ENCODE measurements at places on chromosomes 16 and 17.

- no peak for DNase-seq
Measured at GRCh38 chr17:31792007-31792585, 66.9 kb downstream of the COPRS start.

GRCh38 chr16:82146957-82147356, 23.1 kb downstream of the MPHOSPH6 start:
- no peak for DNase-seq

- no peak for DNase-seq
Measured at GRCh38 chr17:63116967-63117830, 151.2 kb downstream of the TANC2 start.

DNA sequence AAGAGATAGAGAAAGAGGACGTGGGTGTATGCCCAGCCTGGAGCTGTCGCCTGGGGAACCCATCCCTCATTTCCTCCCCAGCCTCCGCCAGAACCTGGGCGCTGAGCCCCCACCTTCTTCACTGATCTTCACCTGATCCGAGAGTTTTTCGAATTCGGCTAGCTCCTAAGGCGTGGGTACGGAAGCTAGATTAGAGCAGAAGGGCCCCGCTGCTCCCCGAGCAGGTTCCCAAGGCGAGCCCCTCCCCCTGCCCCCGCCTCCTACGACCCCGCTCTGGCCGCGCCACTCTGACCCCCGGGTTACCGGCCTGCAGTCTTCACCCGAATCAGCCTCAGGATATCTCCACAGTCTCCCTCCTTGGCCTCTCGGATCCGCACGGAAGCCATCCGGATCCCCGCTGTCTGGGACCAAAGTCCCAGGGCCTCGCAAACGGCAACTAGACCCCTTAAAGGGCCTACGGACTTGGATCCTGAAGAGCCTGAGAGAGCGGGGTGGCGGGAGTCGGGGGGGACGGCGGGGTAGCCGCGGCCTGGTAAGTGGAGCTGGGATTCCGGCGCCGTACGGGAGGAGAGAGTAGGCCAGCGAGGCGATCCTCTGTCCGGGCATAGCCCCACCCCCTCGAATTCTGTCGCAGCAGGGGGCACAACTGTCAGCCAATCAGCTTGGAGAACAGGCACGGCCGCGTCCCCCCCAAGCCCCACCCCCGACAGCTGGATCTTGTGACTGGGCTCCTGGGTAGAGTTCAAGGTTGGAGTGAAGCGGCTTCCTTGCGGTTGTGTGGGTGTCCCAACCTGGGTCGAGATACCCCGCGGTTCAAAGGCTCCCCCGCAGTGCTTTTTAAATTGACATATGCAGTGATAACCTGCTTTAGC, at the start of gene SAT2:
Gene SAT2 (minus strand): TSS at position 572 of the 872 bp plus-strand sequence. CDS start 186 bp downstream, at position 386.
- DNase-seq = peak; percentile 52

GRCh38 chr17:21034340-21035235, 8.2 kb downstream of the USP22 start:
- no peak for DNase-seq

DNA sequence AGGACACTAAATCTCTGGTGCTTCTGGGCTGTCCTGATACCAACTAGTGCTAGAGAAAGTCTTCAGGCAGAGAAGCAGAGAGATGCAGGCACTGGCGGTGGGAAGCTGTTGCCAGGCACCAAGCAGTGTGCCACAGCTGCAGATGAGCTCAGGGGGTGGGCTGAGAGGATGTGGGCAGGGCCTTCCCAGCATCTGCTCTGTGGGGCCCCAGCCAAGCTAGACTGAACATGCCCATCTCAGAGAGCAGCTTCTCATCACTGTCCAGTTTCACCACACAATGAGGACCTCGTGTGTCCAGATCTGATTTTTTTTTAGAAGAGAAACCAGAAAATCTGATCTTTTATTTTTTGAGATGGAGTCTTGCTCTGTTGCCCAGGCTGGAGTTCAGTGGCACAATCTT, 17.1 kb downstream of the PSKH1 start:
- no peak for DNase-seq

DNA sequence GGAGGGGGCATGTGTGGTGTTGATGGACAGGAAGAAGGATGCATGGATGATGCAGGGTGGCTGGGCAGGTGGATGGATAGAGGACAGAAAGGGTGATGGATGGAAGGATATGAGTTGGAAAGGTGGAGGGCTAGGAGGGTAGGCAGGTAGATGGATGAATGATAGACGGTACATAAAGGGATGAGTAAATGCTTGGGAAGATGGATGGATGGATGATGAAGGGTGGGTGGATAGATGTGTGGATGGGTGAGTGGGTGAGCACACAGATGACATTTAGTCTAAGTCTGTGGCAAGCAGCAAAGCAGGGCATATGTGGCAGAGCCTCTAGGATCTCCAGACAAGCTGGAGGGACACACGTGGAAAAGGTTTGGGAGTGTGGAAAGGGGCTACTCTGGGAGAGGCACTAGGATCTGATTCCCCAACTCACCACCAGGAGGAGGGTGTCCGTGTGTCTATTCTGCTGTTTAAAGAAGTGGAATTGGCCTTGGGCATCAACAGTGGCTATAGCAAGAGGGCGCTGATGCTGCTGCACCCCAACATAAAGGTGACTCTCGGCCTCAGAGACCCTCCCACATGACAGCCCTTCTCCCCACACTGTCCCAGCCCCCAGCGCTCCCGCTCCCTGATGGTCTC, 8.2 kb downstream of the PLD2 start:
- DNase-seq = no peak

GRCh38 chr17:50020841-50021599, 26.0 kb upstream of the DLX3 start:
- no peak for DNase-seq

DNA sequence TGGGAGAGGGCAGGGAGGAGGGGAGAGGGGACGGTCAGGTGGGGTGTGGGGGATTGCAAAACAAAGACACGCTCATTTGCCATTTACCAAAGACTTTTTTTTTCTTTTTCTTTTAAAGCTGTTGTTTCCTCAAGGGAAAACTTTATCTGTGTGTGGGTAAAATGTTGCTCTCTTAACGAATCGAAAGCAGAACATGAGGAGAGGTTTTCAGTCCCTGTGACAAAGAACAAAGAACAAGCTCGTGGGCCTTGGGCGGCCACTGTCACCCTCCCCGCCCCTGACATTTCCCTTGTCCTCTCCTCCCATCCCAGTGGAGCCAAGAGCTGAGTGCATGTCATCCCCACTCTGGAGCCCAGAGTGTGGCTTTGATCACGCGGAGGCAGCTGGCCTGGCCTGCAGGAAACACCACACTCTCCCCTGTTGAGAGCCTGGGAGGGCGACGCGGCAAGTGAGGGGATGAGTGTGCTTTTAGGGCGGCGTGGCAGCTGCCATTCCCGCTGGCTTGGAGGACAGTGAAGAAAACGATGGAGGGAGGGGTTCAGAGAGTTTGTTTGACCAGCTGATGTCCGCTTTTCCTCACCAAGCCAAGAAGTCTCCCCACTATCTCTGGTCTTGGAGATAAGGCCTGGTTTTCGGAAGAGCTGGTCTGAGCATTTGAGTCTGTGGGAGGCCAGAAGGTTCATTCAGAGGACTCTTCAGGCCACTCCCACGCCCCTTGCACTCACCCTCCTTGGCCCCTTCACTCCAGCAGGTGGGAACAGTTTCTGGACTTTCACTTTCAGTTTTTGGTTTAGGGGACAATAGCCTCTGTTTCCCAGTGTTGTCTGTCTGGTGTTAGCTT, 11.4 kb downstream of the CCR7 start:
- DNase-seq = no peak

GRCh38 chr17:63984651-63985386, 12.1 kb upstream of the SCN4A start:
- DNase-seq = peak; percentile 11

- no peak for DNase-seq
Measured at GRCh38 chr16:80806927-80807340, 2.5 kb upstream of the CDYL2 start.
